Stimulated activated CD8-positive, alpha-beta memory T cell treated with anti-CD3 and anti-CD28 coated beads, Interleukin-7, amount 100 ng/mL, for 1 hour (primary cell): ENCODE measurements at places on chromosomes 12 and 14.

- DNase-seq: no peak
These were observed 55.6 kb downstream of the GTF2A1 start for GRCh38 chr14:81165188-81165587.

- DNase-seq: no peak
These were observed 78.6 kb downstream of the ARF6 start for GRCh38 chr14:49971156-49972130.

- DNase-seq: no peak
These were observed 4.4 kb downstream of the MLH3 start for GRCh38 chr14:75046899-75047298.

DNA sequence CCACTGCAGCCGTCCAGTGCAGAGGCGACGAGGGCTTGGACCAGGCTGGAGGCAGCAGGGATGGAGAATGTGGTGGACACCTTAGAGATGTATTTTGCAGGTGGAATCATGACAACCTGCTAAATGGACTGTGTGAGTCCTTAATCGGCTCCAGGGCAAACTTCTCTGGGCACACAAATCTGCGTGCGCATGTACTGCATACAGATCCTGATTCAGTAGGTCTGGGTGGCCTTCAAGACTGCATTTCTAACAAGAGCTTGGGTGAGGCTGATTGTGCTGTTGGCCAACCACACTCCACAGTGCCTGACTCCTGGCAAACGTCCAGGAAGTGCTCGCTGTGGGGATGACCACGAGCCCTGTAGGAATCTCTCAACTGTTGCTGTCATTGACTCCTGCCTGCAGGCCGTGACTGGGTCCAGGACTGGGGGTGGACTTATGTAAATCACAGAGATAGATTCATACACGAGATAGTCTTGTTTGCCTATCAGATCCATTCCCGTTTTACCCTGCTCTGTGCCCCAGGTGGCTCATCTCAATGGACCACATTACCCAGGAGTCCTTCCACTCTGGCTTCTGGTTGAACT lies 27.2 kb downstream of the JDP2 start:
- DNase-seq: no peak

DNA sequence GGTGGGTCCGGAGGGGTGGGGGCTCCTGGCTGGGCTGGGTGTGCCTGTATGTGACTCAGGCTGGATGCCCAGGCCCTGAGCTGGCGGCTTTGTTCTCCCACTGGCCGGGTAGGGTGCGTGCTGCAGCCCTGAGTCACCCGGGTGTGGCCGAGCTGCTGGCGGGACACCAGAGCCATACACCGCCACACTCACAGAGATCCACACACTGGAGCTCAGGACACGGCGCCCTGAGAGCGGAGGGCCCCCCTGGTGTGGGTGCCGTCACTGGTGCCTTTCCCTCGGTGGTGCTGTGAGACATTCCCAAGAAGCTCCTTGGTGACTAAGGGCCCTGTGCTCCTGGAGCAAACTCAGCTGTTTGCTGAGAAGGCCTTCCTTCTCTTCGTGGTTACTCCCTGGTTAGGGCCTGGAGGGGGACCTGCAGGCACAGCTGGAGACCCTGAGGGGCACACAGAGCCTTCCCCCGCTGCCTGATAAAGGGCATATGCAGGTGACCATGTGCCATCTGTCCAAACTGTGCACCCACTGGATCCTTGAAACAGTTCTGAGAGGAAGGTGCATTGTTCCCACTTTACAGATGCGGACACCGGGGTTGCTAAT lies 44.3 kb downstream of the KRT80 start:
- no peak for DNase-seq

DNA sequence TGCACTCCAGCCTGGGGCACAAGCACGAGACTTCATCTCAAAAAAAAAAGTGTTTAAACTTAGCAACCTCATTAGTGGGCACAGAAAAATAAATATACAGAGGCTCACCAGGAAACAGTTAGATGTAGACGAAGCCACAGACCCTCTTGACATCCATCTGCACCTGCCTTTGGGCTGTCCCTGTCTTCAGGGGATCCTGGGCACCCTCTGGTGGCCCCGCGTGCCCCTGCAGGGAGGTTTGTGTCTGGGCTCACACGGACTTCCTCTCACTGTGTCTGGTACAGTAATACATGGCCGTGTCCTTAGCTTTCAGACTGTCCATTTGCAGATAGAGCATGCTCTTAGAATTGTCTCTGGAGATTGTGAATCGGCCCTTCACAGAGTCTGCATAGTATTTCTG lies 916.5 kb downstream of the TMEM121 start:
- DNase-seq: no peak
